ENCODE measurements at places on chromosomes 13 and 19.

- no peak for DNase-seq
These were observed 163.6 kb downstream of the FGF9 start for GRCh38 chr13:21834521-21834920.

DNA sequence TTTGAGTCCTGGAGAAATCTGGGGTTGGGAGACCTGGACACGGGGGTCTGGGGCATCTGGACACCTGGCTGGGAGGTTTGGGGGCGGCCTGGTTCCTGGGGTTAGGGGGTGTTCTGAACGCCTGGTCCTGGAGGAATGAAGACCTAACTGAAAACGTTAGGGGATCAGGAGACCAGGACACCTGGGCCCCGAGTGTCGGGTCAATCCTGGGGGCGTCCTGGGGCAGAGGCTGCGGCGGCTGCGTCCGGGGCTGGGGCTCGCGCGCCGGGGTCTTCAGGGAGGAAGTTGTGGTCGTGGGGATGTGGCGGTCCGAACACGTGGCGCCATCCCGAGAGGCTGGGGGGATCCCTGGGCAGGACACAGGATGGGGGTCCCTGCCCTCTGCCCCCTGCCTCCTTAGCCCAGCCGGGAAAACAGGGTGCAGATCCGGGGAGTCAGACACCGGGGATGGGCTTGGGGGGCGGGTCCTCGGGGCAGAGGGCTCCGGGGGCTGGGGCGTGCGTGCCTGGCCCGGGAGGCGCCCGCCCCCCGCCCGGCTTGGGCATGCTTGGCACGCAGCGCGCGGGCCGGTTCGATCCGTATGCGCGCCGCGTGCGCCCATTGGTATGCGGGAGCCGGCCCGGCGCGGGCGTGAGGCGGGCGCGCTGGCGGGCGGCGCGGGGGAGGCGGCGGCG is 632 bp downstream of the NPAS1 start:
- DNase-seq: no peak

DNA sequence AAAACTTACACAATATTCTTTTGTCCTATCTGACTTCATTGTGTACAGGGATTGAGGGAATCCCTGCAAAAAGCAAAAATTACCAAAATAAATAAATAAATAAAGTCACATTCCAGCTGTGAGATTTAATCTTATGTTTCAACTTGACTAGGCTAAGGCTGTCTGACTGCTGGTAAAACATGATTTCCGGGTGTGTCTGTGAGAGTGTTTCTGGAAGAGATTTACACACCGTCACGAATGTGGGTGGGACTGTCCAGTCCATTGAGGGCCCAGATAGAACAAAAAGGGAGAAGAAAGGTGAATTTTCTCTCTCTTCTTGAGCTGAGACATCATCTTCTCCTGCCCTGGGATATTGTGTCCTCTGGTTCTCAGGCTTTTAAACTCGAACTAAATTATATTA is 166.1 kb downstream of the LIG4 start:
- no peak for DNase-seq

DNA sequence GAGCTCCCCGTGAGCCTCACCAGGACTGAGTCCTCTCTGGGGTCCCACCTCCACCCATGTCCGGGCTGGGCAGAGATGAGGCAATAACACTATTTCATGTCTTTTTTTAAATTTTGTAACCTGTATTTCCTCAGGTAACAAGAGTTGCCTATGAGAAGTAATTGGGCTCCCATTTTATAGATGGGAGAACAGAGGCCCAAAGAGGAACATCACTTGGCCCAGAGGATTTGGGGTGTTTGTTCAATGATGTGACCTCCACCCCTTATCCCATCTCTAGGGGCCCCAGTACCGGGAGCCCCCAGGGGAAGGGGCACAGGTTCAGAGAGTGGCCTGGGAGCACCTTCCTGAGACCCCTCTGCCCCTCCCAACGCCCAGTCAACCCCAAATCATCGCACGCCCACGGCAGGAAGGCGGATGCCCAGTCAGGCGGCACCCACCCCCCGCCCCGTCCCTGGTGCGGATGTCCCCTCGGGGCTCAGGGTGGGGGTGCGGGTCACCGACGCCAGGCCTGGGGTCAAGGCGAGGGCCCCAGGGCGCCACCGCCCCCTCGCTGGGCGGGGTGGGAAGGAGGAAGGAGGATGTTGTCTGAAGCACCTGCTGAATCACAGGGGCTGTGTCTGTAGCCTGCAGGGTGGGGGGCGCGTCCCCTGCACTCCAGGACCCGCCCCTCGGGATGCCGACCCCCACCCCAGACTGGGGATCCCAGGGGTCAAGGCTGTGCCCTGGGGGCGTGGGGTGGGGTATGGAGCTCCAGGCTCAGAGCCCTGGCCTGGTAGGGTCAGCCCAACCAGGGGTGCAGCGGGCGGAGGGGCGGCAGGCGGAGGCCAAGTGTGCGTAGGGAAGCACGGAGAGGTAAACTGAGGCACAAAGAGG is 9.0 kb upstream of the CIRBP start:
- DNase-seq: no peak

DNA sequence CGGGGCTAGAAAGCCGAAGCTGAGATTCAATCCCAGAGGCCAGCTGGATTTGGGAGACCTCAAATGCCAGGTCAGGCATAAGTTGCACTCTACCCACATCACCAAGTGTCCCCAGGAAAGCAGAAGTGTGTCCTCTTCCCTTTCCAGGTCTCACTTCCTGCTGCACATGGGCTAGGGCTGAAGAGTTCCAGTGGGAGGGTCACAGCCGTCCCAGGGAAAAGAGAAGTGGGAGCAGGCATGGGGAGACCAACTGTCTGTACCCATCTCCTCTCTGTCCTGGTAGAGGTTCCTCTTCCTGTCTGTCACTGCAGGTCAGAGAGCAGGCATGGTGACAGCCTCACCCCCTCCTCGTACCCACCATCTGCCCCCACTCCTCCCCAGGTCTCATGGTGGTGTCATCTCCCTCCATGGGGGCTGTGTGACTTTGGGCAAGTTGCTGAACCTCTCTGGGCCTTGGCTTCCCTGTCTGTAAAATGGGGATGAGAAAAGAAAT is 14.8 kb downstream of the AXL start:
- DNase-seq: no peak

- DNase-seq: no peak
These were observed 10.6 kb upstream of the RAB20 start for GRCh38 chr13:110571896-110572777.

GRCh38 chr13:99085808-99086266 is 108.0 kb upstream of the DOCK9 start:
- DNase-seq: no peak

GRCh38 chr19:35622750-35623149 is 6.1 kb upstream of the RBM42 start:
- DNase-seq: no peak

GRCh38 chr19:8666814-8667405 is 31.7 kb downstream of the ACTL9 start:
- no peak for DNase-seq

- DNase-seq: no peak
These were observed 46.3 kb downstream of the ZNF724 start for GRCh38 chr19:23203841-23204344.

GRCh38 chr19:45506246-45506988 is 862 bp upstream of the VASP start:
- DNase-seq: peak; percentile 63

GRCh38 chr13:105778196-105778595 is 757.3 kb downstream of the EFNB2 start:
- no peak for DNase-seq

DNA sequence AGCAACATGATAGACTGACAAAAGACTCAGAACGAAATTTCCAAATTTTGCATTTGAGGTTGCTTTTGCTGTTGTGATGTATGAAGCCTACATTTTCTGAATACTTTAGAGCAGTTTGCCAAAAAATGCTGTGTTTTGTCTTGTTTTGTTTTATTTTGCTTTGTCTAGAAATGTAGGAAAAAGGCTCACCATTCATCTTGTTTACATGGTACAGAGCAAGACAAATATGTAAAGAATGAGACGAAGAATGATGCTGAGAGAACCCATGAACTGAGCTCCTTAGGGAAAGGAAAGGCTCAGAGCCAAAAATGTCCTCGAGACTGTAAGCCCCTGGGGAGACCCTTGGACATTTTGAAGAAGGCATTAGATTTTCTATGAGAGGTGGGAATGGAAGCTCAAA is 6.8 kb upstream of the SPART start:
- DNase-seq: no peak

- DNase-seq: no peak
These were observed 289.4 kb upstream of the MIR17HG start for GRCh38 chr13:91058066-91058465.

GRCh38 chr13:93345770-93346169 is 119.2 kb downstream of the GPC6 start:
- DNase-seq: no peak

DNA sequence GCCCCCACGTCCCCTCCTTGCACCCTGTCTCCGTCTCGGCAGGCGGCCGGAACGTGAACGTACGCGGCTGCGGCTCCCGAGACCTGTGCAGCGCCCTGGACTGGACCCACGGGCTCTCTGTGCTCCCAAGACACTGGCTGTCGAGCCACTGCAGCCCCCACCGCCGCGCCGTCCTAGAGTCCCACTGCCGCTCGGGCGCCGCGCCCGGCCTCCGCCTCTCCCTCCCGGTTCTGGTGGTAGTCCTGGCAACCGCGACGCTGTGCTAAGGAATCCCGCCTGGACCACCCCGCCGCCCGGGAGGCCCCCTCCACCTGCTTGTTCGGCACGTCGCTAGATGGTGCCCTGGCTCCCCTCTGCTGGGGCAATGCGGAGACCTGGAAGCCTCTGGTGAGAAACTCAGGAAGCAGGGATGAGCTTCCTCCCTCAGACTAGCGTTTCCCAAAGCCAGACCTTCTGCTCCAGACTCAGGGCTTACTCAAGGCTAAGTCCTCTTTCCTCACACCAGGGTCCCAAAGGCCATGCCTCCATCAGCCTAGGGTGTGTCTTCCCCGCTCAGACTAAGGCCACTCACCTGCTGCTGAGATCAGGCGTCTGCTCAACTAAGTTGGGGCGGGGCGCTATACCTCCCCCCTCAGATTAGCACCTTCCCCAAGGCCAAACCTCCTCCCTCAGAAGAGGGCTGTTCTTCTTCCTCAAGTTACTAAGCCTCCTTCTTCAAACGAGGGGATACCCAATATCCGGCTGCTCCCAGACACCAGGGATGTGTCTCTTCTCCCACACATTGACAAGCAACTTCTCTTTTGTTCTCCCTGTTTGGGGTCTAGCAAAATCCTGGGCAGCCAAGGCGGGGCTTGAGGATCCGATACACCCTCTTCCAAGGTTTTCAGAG is 16.1 kb upstream of the IRGC start:
- no peak for DNase-seq

DNA sequence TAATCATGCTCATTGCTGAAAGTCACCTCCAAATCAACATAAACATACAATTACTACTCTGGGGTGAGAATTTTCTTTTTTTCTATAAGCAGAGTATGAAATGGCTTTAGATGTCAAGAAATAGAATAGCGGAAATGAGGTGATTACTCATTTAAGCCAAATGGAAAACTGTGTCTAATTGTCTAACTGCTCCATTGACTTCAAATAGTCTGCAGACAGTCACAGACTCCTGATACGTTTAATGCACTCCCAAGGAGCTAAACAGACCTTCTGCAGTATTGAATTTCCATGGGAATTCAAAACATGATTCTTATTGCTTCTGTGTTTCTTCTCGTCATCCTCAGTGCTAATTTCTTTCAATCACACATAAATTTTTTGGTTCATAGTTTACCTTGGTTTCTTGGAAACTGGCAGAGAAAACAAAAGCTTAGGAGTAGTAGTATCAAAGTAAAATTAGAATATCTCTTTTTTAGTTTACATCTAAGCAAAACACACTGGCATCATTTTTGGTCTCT is 865.2 kb upstream of the SLC10A2 start:
- no peak for DNase-seq

DNA sequence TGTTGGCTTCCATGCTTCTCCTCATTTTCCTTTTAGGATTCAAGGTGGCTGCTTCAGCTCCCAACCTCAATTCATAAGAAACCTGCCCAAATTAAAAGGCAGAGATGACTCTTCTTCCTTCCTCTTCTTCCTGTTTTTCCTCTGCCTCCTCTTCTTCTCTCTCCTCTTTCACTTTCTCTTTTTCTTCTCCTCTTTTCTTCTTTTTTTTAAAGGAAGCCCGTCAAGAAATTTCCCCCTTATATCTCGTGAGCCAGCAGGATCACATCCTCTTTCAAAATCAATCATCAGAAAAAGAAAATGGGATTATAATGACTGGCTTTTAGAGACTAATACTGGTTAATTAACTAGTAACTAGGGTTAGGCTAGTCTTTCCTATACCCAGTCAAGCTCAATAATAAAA is 220.3 kb downstream of the NBEA start:
- DNase-seq: no peak

DNA sequence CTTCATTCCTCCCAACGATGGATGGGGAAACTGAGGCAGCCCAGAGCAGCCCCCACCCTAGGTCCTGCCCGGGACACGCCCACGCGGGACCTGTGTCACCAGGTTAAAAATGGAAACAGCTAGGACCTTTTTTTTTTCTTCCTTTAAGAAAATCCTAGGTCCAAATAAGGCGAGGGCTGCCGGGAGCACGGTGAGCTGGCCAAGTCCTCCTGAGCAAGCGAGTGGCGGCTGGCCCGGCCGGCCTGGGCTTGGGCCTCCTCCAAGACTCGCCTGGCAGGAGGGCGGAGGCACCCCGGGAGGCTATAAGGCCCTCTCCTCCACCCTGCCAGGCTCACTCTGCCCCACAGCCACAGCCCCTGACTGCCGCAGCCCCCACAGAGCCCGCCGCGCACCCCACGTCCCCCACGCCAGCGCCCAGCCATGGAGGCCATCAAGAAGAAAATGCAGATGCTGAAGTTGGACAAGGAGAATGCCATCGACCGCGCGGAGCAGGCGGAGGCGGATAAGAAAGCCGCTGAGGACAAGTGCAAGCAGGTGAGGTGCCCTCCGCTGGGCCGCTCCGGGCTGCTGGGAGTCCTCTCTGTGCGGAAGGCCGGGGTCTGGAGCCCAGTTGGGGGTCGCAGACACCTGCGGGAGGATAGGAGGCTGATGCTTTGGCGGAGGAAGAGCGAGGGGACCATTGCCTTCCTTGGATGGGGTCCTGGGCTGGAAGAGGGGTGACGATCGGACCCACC is 8.9 kb upstream of the TPM4 start:
- DNase-seq: no peak

DNA sequence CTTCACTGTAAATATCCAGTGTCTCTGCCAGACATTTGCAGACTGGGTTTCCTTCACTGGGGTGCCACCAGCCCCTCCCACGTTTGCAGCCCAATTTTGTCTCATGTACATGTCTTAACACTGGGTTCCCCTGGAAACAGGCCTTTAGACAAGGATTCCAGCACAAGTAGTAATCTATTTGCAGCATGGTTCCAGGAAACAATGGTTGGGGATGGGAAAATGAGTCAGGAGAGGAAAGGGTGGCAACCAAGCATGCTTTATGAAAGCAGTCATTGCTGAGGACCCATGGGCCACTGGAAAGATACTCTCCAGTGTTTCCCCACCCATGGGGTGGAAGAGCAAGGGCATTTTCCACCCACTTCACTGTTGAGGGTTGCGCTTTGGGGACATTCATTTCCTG is 53.6 kb upstream of the FARP1 start:
- no peak for DNase-seq

- DNase-seq: no peak
These were observed 10.5 kb downstream of the TULP2 start for GRCh38 chr19:48887861-48888612.

GRCh38 chr19:28569132-28570131 is 643.5 kb downstream of the UQCRFS1 start:
- DNase-seq: no peak

- no peak for DNase-seq
These were observed 51.9 kb downstream of the ESD start for GRCh38 chr13:46745062-46745461.

Data from smooth muscle cell of the brain vasculature (primary cell).